ENCODE measurements at places on chromosomes 11 and 22.

DNA sequence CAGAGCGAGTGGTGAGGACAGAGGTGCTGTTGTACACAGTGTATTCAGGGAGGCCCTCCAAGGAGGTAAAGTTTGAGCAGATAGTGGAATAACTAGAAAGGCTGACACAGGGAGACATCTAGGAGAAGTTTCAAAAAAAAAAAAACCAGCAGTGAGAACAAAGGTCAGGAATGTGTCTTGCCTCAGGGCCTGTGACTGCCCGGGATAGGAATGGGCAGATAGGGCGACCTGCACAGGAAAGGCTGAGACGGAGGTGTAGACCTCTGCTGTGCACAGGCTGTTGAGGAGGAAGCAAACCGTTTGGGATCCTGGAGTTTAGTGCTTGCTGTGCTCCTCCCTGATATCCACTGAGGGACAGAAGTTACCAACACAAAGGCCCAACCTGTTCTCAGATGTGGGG is 406.5 kb upstream of the B3GAT1 start:
- no peak for DNase-seq

DNA sequence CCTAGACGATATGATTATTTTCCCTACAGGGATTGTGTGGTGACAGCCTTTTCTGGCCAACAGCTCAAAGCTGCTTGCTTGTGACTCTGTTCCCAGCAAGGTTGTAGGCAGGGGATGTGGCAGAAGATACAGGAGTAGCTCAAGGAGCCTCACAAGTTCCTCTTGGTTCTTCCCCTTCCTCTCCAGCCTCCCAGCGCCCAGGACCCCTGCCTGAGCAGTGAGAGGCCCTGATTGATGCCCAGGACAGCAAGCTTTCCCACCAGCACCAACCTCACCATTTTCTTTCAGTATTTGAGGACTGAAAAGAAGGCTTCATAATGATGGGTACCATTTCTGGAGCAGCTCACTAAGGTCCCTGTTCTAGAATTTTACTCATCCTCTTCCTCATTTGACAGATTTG is 248.0 kb downstream of the TENM4 start:
- no peak for DNase-seq

DNA sequence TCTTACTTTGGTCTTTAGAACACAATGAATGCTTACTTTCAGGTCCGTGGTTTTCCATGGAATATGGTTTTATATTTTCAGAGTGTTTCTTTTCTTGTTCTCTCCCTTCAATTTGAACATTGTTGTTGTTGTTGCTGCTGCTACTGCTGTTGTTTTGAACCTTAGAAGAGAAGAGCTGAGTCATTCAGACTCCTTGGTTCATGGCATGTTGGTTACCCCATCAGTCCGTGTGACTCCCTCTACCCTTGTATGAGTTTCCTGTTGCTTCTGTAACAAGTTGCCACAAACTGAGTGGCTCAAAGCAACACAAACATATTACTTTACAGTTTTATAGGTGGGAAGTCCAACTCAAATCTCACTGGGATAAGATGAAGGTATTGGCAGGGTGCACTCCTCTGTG is 511.0 kb downstream of the INSC start:
- DNase-seq: no peak

- peak; percentile 11 for DNase-seq
Observed at GRCh38 chr22:24090581-24090980, 79.5 kb downstream of the CABIN1 start.

GRCh38 chr11:105740164-105740903 is 130.5 kb downstream of the GRIA4 start:
- DNase-seq: no peak

- no peak for DNase-seq
Observed at GRCh38 chr22:32202539-32203180, 2.2 kb downstream of the RFPL2 start.

DNA sequence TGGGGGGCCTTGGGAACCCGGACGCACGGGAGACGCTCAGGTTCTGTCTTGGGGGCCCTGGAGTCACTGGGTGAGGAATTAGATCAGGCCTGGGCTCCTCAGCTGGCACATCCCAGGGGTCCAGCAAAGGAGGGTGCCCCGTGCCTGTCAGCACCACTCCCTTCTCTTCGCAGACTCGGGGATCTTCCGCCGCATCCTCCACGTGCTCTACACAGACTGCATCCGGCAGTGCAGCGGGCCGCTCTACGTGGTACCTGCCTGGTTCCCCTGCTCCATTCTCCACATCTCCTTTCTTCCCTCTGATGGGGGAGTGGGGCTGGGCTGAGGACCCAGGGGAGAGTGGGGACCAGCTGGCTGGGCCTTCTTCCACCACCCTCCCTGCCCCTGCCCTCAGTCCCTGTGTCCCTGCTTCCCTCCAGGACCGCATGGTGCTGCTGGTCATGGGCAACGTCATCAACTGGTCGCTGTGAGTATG is 6.7 kb upstream of the TAGLN start:
- peak; percentile 34 for DNase-seq

- DNase-seq: no peak
Observed at GRCh38 chr22:40529821-40530220, 106.7 kb downstream of the MRTFA start.

DNA sequence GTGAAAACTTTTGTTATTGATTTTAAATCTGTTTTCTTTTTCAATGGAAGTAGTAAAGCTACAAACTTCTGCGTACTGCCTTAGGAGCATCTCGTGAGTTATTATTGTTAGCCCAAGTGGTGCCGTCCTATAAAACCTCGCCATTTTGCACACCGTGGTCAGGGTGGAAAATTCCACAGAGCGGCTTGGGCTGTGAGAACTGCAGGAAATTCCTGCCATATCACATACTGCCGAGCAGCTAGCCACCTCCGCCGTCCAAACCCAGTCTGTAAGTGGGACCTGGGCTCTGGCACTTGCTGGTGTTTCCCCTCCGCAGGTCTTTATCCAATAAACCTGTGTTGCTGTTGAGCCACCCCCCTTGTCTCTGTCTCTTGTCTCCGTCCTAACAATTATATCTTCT is 88.0 kb upstream of the POU2AF2 start:
- DNase-seq: no peak

- no peak for DNase-seq
Observed at GRCh38 chr22:37953062-37953436, 352 bp downstream of the C22orf23 start.

DNA sequence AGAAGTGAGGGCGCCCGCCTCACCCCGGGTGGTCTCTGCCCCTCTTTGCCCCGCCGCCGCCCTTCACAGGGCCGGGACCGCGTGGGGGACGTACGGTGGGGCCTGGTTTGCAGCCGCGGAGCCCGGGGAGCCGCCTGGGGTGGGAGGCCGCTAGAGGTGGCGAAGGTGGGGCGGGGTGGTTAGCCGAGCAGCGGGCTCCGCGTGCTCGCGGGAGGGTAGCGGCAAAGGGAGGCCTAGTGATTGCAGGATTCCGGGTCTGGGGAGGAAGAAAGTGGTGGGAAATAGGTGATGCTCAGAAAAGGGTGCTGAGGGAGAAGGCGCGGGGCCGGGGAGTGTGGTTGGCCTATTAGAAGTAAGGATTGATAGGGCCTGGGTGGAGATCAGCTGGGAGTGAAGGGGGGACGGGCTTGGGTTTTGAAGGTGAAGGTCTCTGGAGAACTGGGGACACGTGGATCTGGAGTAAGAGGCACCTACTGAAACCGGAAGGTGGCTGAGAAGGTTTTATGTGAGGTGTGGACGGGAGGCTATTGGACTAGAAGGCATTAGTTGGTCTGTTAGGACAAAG is 571 bp downstream of the FAR1 start:
- no peak for DNase-seq

DNA sequence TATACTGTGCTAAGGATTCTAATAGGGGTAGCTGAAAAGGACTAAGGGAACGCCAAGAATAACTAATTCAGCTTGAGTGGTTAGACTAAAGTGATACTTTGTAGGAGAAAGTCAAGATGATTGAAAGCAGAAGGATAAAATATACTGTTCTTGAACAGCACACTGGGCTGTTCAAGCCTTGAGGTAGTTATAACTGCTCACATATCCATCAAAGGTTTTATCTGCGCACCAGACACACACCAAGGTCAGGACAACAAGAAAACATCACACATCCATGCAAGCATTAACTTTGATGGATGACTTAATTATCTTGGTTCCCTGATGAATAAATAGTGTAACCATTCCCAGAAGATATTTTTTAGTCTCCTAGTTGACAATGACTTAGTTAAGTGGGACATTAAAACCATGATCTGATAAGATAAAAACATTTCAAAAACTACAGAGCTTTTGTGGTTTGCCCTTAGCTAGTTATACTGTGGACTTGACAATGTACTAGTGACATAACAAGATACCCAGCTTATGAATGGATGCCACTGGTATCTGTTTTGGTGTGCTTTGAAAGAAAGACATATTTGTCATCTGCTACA is 728.9 kb downstream of the JRKL start:
- no peak for DNase-seq

- no peak for DNase-seq
Observed at GRCh38 chr11:61023086-61023965, 51.8 kb downstream of the CD6 start.

- no peak for DNase-seq
Observed at GRCh38 chr11:64549969-64550368, 41.1 kb upstream of the SLC22A12 start.

DNA sequence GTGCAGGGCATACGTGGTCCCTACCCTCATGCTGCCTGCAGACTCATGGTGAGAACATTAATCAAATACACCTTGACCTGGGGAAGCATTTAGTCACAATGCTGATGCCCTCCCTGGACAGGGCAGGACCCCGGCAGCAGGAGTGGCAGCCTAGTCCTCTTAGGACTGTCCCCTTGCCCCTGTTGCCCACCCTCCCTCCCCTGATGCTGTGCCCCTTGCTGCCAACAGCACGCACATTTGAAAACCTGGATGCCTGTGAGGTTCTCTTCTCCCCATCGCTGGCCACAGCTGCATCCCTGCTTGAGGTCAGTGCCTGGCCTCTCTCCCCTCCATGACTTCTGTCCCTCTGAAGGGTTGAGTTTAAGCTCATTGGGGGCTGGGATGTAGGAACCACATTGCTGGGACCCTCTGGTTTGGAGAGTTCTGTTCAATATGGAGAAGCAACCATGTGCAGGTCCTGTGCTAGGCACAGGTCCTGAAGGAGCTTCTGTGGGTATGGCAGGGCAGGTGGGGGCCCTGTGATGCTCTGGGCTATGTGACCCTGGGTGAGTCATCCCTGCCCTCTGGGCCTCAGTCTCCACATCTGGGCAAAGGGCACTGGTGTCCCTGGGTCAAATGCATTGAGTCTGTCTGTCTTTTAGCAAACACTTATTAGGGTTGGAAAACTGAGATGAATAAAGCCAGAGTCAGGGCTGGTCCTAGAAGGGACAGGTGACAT is 31.3 kb downstream of the MYO7A start:
- no peak for DNase-seq

- no peak for DNase-seq
Observed at GRCh38 chr11:88280673-88281316, 56.7 kb downstream of the CTSC start.

DNA sequence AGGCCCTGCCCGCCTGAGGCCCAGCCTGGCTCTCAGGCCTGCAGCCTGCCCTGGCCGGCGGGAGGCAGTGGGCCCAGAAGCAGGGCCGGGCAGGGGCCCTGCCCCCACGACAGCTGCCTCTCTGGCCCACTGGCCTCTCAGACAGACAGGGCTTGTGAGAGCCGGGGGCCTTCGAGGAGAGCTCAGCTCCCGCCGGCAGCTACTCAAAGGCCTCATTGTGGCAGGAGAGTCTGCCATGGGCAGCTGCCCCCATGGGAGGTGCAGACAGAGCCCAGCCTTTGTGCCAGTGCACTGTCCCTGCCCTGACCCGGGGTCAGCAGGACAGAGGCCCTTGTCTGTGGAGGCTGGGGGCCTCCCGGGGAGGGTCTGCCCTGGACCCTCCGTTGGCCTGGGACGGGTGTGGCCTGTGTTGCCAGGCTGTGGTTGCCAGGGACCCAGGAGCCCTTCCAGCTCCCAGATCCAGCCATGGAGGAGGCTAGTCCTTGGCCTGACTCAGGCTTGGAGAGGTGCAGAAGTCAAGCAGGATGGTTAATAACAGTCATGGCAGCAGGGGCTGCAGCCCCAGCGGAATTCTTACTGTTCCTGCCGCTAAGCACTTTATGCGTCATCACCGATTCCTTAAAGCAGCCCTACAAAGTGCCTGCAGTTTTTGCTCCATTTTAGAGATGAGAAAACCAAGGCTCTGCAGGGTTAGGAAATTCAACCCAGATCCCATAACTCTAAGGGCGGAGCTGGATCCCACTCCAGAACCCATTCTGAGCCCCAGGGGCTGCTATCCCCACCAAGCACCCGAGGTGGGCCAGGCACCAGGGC is 12.5 kb downstream of the FLRT1 start:
- DNase-seq: peak; percentile 68

DNA sequence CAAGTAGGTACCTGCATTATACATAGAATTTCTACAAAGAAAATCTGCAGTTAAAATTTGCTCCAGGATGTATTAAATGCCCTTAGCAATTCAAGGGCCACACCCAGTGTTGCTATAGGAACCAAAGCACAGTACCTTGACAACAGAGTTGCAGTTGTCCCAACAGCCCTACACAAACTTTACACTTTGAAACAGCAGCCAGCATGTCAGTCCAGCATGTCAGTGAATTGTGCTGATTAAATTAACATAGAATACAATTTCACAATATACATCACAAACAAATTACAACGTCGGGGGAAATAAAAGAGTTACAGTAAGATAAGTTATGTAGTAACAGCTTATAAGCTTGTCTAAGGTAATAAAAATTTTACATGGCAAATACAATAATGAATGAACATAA is 389.2 kb downstream of the SOX6 start:
- no peak for DNase-seq

GRCh38 chr11:72358466-72359405 is 75.6 kb downstream of the CLPB start:
- no peak for DNase-seq

GRCh38 chr11:34208266-34209135 is 103.1 kb downstream of the NAT10 start:
- no peak for DNase-seq

GRCh38 chr22:23708270-23708669 is 17.5 kb downstream of the RGL4 start:
- no peak for DNase-seq

DNA sequence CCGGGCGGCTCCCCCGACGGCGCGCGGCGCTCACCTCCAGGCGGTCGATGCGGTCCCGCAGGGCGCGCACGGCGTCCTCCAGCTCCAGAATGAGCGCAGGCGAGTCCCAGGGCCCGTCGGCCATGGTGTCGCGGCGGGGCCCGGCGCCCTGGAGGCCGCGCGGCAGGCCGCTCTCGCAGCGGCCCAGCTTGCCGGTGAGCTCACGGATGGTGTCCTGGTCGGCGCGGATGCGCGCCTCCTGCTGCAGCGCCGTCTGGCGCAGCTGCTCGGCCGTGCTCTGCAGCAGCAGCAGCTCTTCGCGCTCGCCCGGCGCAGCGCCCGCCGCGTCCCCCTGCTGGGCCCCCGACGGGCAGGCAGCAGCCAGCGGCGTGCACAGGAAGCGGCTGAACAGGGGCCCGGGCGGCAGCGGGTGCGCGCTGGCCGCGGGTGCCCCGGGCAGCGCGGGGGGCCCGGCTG is 599 bp downstream of the NPTXR start:
- peak; percentile 84 for DNase-seq

DNA sequence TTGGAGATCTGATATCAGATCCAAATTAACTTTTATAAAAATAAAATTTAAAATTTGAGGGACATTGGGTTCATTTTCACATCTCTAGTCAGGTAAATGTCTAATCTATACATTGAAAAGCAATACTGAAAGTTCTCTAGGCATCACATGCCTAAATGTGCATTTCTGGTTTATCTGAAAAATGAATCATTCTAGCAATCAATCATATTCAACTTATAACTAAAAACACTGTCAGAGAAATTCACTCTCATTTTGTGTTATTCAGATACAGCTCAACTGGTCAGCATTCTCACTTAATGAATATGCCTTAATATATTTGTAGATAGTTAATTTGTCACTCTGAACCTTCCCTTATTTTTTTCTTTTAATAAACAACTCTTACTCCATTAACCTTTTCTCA is 243.2 kb downstream of the CASP12 start:
- DNase-seq: no peak

GRCh38 chr22:42641801-42642413 is 1.5 kb upstream of the ATP5MGL start:
- no peak for DNase-seq
